Renal pelvis (tissue), 12 donors: ENCODE measurements at places on chromosomes 7 and 10. TPM values are rescaled to one million over a fixed set of nuclear protein-coding genes. Genes with fewer than 3 reads are reported as not detected.

Gene MINDY3
- 48.9 TPM for polyA plus RNA-seq

Gene ASB10
- 0.04 TPM for polyA plus RNA-seq

Gene CALML5
- polyA plus RNA-seq, result not detected

Gene RBM20
- polyA plus RNA-seq, result 4.5 TPM

Gene NODAL
- 0.44 TPM for polyA plus RNA-seq

Gene ACBD5
- 36.8 TPM for polyA plus RNA-seq

Gene CCDC3
- polyA plus RNA-seq, result 16.1 TPM

Gene OR6V1
- polyA plus RNA-seq, result not detected

Gene SAMD9L
- polyA plus RNA-seq, result 3.3 TPM

Gene MRPS24
- polyA plus RNA-seq, result 102 TPM

Gene NKX6-2
- 4.7 TPM for polyA plus RNA-seq

Gene SLC16A12
- 32.1 TPM for polyA plus RNA-seq

Gene TDRD1
- 0.04 TPM for polyA plus RNA-seq

Gene ZCWPW1
- polyA plus RNA-seq, result 8.4 TPM

Gene PRKCQ
- polyA plus RNA-seq, result 14.6 TPM

Gene VAX1
- not detected for polyA plus RNA-seq

Gene PRPS1L1
- 0.20 TPM for polyA plus RNA-seq

Gene MASTL
- 18.2 TPM for polyA plus RNA-seq

Gene PFKFB3
- 31.4 TPM for polyA plus RNA-seq

Gene ACSM6
- polyA plus RNA-seq, result 0.23 TPM

Gene TMEM176A
- 96.2 TPM for polyA plus RNA-seq

Gene TACR2
- polyA plus RNA-seq, result 0.34 TPM

Gene PLPP4
- 4.9 TPM for polyA plus RNA-seq

Gene PNLIPRP1
- 0.42 TPM for polyA plus RNA-seq

Gene UCMA
- polyA plus RNA-seq, result not detected

Gene TMEM270
- polyA plus RNA-seq, result not detected

Gene CEP55
- polyA plus RNA-seq, result 12.9 TPM
